Stimulated activated naive CD4-positive, alpha-beta T cell treated with Interleukin-2 at 50 U/mL for 16 hours (primary cell): ENCODE measurements at places on chromosomes 12 and 14.

GRCh38 chr12:27965966-27966365 is 6.6 kb downstream of the PTHLH start:
- DNase-seq = no peak

DNA sequence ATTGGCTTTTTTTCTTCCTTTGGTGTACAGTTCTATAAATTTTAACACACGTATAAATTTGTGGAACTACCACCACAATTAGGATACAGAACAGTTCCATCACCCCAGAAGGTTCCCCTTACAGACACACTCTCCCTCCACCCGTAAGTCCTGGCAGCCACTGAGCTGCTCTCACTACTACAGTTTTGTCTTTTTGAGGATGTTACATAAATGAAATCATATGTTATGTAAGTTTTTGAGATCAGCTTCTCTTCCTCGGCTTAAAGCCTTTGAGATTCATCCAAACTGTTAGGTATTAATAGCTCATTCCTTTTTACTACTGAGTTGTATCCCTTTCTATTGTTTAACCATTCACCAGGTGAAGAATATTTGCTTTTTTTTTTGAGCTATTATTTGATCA is 74.3 kb upstream of the SLC24A4 start:
- no peak for DNase-seq

- DNase-seq = peak; percentile 10
These were observed 62.5 kb downstream of the DRAM1 start for GRCh38 chr12:101939856-101940265.

- no peak for DNase-seq
These were observed 187.4 kb downstream of the C12orf42 start for GRCh38 chr12:103308396-103308795.

GRCh38 chr14:105924951-105925591 is 398.7 kb downstream of the TMEM121 start:
- DNase-seq = no peak
